ENCODE measurements at places on chromosomes 7 and 10.

GRCh38 chr7:138049505-138050116 lies 26.6 kb upstream of the AKR1D1 start:
- no peak for DNase-seq

GRCh38 chr7:124059375-124059774 lies 26.5 kb upstream of the TMEM229A start:
- no peak for DNase-seq

- no peak for DNase-seq
Measured at GRCh38 chr10:89795840-89796239, 94.5 kb downstream of the KIF20B start.

DNA sequence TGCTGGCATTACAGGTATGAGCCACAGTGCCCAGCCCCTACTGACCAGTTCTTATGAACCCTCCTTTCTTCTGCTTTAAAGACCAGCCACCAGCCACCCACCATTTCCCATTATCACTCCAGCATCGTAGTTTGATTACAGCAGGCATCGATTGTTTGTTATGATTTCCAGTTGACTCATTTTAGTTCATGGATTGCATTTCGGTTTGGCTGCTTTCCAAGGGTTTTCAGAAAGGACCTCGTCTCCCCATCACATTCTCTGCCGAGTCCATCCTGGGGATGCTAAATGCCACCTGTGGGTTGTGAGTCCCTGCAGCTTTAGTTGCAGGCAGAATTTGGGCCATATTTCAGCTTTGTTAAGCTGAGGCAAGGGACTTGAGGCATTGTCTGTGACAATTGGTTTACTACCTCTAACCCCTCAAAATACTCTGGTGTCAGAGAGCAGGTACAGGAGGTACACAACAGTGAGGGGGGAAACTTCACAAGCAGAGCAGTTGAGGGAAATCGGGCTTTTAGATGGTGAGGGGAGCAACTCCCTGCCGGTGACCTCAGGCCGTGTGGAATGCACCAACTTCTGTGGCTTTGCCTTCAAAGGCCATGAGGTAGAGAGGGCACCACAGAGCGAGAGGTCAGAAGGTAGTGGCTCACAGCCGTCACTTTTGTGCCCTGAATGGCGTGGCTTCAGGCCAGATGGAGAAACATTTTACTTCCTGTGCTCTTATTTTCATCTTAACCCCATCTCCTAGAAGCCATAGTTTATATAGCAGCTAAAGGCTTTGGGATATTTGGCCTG lies 203.8 kb downstream of the CCDC3 start:
- no peak for DNase-seq

- no peak for DNase-seq
Measured at GRCh38 chr7:37408291-37409228, 40.1 kb downstream of the ELMO1 start.
